ENCODE measurements at places on chromosomes 5 and 9.

DNA sequence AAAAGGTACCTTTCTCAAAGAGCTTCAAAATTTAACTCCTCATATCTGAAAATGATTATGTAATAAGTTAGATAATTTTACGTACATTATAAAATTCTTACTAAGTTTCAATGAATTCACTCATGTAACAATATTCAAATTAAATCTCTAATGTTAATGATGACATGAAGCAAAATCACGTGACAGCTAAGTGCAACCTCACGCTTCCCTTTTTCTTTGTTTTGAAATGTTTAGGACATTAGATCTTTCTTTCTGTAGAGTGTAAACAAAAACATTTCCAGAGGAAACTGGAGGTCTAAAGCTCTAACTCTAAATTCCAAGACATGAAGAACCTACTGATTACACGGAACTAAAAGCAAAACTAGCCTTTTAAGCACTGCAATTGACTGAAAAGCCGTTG is 227.3 kb upstream of the TBCA start:
- DNase-seq, result no peak

GRCh38 chr9:125425901-125426515 is 164.4 kb downstream of the GAPVD1 start:
- no peak for DNase-seq

DNA sequence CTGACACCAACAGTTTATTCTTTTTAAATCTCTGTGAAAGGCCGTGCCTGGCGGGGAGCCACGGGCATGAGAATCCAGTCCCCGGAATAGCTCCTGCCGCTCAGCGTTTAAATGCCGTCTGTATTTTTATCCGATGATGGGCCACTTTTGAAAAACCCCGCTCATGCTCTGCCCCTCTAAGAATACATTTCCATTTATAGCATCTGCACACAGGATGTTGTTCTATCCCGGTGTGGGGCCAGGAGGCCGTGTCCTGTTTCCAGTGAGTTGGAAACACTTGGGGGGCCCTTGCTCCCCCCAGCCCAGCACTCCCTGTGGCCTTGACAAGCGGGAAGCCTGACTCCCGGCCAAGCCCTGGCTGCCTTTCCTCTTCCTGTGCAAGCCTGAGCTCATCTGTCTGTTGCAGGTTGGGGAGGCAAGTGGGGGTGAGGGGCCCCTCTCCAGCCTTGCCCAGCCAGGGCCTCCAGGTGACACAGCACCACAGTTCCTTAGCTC is 39.0 kb downstream of the ERGIC1 start:
- no peak for DNase-seq

GRCh38 chr9:133187561-133188005 is 21.5 kb downstream of the OBP2B start:
- no peak for DNase-seq

- DNase-seq, result no peak
Measured at GRCh38 chr5:41256400-41256799, 43.1 kb upstream of the C6 start.

GRCh38 chr5:55575815-55576583 is 41.2 kb upstream of the PLPP1 start:
- no peak for DNase-seq

- peak; percentile 70 for DNase-seq
Measured at GRCh38 chr5:39376293-39376714, 12.0 kb upstream of the C9 start.

DNA sequence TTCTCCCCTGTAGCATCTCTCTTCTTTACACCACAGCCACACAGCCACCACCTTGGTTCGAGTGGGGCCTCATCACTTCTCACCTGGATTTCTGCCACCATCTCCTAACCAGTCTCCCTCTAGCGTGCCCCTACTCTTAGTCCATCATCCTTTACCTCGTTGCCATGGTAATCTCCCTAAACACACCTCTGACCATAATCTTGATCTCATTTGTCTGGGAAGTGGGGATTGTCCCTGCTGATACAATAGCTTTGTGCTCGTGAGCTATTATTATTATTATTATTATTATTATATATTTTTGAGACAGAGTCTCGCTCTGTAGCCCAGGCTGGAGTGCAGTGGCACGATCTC is 76.5 kb upstream of the HSPA9 start:
- no peak for DNase-seq

DNA sequence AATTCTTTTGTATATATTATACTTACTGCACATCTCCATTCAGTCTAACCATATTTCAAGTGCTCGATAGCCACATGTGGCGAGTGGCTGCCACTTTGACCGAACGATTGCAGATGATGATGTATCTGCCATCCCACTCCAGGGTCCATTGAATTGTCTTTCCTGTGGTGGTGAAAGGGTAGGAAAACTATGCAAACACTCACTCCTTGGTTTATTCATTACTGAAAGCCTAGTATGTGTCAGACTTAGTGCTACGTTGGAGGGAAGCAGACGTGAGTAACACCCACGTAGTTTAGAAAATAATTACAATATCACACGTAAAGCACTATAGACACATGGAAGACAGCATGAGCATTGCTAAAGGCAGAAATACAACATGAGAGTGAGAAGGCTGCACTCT is 353.7 kb downstream of the CSNK1G3 start:
- DNase-seq, result no peak

DNA sequence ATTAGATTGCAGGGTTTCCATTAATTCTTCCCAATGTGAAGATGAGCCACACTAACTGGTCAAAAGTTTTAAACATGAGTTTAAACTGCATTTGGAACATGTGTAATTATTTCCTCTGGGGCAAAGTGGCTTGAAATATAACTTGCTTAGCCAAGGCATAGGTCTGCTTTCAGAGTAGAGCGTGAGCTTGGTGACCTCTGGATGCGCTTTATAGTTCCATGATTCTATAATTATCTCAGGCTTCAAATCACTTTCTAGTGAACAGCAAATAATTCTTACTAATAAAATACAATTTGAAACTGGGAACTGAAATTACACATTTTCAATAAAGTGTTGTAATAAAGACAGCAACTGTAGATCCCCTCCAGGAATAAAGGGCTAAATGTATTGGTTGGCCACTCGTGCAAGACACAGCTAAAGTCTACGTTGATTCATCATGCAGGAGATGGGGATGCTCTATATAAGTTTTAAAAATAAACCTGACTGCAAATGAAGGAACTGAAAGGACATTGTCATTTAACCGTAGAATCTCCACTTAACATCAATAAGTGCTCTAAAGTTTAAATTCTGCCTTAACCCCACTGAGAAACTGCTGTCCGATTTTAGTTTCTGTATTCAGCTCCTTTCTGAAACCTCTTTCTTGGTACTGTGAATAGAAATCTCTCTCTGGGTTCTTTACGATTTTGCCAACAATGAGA is 460.0 kb downstream of the PSAT1 start:
- DNase-seq, result no peak

GRCh38 chr9:134593286-134594077 is 48.1 kb upstream of the COL5A1 start:
- peak; percentile 34 for DNase-seq

DNA sequence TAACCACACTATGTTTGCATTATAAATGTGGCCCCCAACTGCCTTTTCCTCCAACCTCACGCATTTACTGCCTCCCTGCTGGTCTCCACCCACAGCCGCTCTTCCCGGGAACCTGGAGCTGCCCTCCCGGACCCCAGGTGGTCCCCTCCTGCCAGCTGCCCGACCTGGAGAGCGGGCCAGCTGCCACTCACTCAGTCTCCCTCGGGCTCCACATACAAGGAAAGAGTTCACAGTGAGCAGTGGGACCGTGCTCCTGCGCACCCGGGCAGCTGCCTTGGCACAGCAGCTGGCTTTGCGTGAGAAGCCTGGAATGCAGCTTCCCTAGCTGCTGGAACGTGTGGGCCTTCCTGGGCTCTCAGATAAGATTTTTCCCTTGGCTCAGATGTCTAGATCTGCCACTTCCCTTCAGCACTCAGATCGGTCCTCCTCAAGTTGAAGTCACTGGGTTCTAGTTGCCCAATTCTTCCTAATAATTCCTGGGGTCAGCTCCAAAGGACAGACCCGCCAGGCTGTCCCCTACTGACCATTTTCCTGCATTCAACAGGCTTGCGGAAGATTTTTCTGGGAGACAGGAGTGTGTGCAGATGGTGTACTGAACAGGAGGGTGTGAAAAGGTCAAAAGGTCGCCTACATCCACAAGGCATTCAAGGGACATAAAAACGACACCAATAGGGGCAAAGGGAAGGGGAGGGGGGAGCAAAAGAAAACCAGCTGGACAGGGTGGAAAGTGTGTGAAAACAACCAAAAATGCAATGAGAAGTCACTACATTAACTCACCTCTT is 69.1 kb downstream of the MYO10 start:
- DNase-seq, result no peak

DNA sequence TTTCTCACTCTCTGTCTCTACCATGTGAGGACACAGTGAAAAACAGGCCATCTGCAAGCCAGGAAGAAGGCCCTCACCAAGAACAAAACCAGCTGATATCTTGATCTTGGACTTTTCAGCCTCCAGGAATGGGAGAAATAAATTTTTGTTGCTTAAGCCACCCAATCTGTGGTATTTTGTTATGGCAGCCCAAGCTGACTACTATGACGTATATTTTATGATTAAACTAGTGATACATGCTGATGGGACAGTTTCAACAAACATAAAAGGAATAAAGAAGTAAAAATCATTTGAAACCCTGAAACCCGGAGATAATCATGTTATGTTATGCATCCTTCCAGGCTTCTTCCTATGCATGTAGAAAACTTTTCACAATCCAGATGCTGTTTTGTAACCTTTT is 71.5 kb upstream of the ERBIN start:
- DNase-seq, result no peak

GRCh38 chr5:53733853-53734252 is 173.4 kb downstream of the NDUFS4 start:
- no peak for DNase-seq

GRCh38 chr5:76365561-76365960 is 37.5 kb upstream of the IQGAP2 start:
- no peak for DNase-seq

DNA sequence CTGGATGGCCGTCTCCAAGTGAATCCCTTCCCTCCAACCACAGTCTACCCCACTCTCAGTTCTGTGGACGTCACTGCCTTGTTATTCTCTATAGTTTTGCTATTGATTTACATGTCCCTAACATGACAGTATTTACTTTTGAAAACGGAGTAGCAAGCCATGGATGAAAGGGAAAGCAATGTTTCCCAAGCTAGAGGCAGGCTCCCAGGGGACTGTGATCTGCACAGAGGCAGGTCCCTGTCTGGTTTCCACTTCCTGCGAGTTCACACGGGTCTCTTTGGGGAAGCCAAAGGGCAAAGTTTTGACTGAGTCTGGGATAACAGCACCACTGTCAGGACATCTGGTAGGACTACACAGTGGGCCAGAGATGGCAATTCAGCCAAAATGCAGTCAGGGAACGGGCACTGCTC is 12.7 kb downstream of the C9orf153 start:
- no peak for DNase-seq

GRCh38 chr9:92965061-92965758 is 17.9 kb downstream of the FGD3 start:
- DNase-seq, result no peak

DNA sequence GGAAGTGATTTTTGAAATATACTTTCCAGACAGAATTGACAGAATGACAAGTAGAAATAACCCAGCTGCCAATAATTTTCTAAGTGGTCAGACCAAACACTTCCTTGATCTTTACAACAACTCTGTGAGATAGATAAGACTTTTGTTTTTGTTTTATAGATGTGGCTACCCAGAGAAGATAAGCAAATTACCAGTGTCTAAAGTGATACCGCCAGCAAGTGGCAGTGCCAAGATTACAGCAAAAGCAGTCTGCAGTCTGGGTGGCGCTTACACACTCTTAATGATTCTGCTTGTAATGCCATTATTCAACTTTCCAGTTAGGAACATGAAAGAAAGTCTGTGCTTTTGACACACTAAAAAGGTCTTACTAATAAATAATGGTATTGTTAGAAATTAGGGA is 92.1 kb downstream of the HCN1 start:
- DNase-seq, result no peak

- DNase-seq, result peak; percentile 82
Measured at GRCh38 chr5:91419571-91420537, 36.7 kb upstream of the ARRDC3 start.

DNA sequence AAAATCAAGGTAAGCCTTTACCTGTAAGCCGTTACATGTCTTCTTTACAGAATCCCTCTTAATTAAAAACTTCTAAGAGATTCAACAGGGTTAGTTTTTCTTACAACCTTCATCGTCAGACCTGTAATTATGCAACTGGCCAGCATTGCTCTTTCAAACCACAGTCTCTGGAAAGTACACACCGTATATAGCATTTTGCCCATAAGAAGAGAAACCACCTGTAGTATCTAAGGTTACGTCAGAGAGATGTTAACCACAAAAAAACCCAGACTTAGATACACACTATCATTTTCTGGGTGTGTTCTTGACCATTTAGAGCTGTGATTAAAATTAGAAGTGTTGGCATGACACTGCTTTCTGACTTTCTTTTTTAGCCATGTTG is 140.0 kb downstream of the MUSK start:
- no peak for DNase-seq

DNA sequence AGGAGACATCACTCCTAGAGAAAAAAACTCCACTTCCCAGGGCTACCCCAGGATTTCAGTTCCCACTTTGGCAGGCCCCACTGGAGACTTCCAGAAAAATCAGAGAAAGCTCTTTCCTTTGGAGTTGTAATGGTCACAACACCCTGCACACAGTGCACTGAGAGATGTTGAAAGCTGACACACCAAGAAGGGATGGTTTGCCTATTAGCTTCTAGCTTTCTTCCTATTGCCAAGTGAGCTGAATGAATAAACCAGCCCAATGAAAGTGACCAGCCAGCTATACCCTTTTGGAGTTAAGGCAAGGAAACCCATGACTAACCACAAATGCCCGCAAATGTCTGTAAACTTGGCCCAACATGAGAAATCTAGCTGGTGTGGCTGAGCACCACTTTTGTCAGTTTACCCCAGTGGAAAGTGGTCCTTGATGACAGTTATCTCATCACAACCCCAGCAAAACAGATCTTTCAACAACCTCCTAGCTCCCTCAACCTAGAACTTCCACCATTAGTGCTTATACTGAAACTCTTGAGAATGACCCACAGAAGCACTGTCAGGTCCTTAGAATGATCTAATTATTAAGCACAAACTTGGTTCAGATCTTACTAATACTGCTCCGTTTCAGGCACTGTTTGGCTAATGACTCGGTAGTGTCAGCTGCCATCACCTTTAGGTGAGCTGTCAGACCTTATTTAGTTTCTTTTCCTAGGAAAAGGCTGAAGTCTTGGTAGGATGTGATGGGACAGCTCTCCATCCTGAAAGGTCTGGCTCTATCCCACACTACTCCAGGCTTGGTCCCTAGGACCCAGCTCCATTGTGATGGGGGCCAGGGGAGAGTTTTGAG is 11.2 kb downstream of the IRF1 start:
- DNase-seq, result no peak

All from stimulated activated effector memory CD8-positive, alpha-beta T cell treated with anti-CD3 and anti-CD28 coated beads, Interleukin-12 subunit alpha, Interleukin-12 subunit beta, amount 100 ng/mL, for 72 hours (primary cell).